ENCODE measurements at places on chromosomes 7 and 10. TPM values are rescaled to one million over a fixed set of nuclear protein-coding genes. Genes with fewer than 3 reads are reported as not detected.

GRCh38 chr7:96612034-96612433 lies 97.6 kb downstream of the SEM1 start:
- DNase-seq: no peak

GRCh38 chr7:156014808-156015207 lies 202.5 kb upstream of the SHH start:
- no peak for DNase-seq

The TFPI2 gene
- total RNA-seq: 1.4 TPM

The PRPS1L1 gene
- not detected for total RNA-seq

The PTN gene
- total RNA-seq: 14.3 TPM

The COBL gene
- 91.2 TPM for total RNA-seq
